ENCODE measurements at places on chromosomes 11 and 22. TPM values are rescaled to one million over a fixed set of nuclear protein-coding genes. Genes with fewer than 3 reads are reported as not detected.

DNA sequence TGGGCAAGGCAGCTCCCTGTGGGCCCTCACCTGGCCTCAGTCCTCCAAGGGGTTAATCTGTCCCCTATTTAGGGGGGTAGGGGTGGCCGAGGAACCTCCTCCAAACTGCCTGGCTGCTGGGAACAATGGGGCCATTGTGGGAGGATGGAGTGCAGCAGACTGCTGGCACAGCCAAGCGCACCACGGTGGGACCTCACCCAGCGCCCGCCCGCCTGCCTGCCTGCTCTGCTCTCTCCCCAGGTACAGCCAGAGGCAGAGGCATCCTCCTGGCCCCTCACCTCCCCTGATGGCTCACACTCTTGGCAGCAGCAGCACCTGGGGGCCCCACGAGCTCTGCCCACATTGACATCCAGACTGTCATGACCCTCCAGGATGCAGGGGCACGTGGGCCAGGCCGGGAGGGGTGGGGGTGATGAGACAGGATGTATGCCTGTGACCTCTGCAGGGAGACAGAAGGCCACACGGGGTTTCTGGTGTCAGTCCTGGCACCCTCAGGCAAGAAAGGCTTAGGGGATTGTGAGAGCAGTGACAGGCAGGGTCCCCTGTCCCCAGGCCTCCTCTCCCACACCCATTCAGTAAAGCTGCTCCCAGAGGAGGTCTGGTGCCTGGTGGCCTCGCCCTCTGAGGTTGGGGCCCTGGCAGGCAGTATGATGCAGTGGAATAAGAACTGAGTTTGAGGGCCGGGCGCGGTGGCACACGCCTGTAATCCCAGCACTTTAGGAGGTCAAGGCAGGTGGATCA is 11.4 kb downstream of the BCL9L start:
- DNase-seq, result no peak

The C11orf42 gene
- not detected for total RNA-seq

The MFRP gene
- not detected for total RNA-seq

The PTPMT1 gene
- 112 TPM for total RNA-seq

GRCh38 chr11:94036096-94036495 is 14.9 kb downstream of the HEPHL1 start:
- no peak for DNase-seq

DNA sequence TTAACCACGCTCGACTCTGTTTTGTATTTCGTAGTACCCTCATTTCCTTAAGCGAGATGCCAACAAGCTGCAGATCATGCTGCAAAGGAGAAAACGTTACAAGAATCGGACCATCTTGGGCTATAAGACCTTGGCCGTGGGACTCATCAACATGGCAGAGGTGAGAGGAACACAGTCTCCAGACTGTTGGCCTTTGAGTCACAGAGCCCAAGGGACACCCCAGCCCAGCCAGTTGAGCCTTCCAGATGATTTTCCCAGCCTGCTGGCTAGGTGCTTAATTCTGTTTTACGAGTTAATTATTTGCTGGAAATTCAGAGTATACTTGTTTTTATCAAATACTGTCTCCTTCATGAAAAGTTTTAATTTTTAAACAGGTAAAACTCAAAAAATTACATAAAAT is 57.3 kb upstream of the RAB1B start:
- DNase-seq, result no peak

The TCN1 gene
- not detected for total RNA-seq

DNA sequence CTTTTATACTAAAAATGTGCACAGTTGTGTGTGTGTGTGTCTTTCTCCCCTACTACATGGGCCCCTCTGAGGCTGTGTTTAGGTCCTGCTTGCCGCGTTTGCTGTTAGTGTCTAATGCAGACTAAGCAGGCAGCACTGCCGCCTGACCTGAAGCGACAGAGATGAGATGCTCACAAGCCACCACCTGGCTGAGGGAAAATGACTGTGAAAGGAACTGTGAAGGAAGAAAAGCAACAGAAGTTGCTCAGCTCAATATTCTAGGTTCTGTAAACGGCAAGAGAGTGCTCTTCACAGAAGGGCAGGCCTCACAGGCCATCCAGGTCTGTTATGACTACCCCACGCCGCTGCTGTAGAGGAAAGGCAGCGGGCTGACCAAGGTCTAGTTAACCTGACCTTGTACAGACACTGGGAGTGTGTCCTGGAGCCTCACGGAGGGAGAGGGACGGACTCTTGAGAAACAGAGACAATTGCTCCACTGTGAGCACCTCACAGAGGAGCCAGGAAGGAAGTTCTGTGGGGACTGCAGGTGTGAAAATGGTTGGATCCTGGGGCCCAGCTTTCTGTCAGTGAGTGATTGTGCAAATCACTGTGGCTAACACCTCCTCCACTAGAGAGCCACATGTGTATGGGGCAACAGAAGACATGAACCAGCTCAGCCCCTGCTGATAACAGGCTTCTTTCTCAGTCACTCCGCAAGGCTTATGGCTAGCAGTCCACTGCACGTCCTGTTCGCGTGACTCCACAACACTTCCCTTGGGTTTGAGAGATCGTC is 31.3 kb upstream of the YPEL1 start:
- DNase-seq, result no peak

DNA sequence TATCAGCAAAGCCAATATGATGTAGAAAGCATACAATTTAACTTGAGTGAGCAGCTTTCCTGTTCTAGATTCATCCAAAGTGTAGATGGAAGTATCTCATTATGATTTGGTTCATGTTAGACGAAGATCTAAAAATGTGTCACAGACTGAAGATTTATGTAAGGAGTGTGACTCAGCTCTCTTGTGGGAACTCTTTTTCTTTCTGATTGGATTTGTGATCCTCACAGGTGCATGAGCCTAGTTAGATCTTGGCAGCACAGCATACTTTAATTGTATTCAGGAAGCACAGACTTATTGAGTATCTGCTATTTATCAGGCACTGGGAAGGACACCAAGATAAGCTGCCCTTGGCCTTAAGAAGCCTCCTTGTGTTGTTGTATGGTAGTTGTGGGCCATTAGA is 147.1 kb downstream of the C11orf91 start:
- DNase-seq, result peak; percentile 71
